Iris pigment epithelial cell (primary cell): ENCODE measurements at places on chromosomes 1 and 21.

DNA sequence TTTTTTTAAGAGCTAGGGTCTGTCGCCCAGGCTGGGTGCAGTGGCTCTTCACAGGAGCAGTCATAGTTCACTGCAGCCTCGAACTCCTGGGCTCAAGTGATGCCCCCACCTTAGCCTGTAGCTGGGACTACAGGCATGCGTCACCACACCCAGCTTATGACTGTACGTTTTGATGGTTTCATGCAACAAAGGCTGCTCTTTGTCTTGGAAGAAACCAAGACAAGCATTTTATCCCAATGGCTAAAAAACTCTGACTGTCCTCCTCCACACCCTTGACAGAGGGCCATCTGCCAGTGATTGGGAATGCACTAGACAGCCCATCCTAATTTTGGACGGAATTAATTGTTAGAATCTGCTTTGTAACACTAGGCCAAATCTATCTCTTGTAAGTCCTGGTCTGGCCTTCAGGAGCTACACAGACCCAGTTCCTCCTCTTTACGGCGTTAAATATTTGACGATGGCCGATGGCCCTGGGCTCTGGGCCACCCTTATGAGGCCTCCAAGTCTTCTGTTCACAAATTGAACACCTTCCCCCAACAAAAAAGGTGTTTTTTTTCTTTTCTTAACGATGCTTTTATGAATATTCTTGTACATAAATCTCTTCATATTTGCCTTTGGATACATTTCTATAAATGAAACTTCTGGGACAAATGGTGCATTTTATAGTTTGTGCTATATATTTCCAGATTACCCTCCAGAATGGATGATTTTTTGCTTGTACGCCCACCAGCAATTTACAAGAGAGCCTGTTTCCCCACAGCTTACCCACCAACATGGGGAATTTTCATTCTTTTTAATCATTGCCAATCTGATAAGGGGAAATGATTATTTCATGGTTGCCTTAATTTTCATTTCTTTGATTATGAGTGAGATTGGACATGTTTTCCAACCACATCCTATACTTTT lies 104.8 kb upstream of the SLC25A33 start:
- DNase-seq: no peak

DNA sequence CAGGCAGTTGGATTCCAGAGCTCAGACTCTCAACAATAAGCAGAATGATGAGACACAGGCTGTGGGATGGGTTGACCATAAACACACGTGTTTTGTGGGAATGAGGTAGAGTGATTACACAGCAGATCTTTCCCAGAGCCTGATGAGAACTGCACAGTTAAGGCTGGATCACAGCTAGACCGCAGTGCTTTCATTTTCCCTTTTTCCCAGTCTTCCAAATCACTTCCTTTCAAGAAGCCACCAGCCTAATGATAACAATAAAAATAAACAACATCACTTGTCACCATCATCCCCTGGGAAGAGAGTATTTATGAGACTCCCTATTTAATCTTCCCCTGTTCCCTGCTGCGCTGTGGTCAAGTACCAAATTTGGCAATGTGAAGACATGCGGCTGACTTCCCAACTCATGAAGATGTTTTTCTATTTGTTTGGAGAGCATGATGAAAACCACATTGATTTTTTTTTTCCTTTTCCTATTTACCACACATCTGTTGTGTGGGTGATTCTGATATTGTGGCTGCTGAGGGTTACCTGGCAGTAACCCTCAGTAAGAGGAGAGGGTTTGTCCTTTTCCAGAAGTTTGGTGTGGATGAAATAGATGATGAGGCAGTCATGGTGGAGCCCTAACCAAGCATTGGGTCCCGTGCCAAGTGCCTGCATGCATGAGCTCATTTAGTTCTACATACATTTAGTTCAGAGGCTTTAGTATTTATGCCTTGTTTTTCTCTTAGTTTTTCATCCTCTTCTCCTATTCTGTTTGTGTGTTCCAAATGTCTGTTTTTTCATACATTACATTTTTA lies 248.9 kb upstream of the HOOK1 start:
- DNase-seq: peak; percentile 73

DNA sequence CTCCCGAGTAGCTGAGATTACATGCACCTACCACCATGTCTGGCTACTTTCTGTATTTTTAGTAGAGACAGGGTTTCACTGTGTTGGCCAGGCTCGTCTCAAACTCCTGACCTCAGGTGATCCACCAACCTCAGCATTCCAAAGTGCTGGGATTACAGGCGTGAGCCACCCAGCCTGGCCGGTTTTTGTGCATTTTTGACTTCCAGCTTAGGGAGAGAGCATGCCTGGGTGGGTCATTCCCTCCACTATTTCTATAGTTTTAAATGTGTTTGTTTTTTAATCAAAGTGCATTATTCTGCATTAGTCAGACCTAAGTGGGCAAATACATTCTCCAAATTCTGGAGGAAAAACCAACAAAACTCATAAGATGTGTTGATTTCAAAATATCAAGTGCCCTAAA lies 207.4 kb upstream of the NRIP1 start:
- no peak for DNase-seq

- DNase-seq: no peak
Measured at GRCh38 chr1:15851210-15852035, 3.9 kb downstream of the SPEN start.
